ENCODE measurements at places on chromosomes 6 and 20. TPM values are rescaled to one million over a fixed set of nuclear protein-coding genes. Genes with fewer than 3 reads are reported as not detected.
A peak's percentile ranks its signal among the peaks of the same experiment; 100 is the strongest.

GRCh38 chr6:71531006-71531405, 242.4 kb downstream of the OGFRL1 start:
- DNase-seq, result no peak

DNA sequence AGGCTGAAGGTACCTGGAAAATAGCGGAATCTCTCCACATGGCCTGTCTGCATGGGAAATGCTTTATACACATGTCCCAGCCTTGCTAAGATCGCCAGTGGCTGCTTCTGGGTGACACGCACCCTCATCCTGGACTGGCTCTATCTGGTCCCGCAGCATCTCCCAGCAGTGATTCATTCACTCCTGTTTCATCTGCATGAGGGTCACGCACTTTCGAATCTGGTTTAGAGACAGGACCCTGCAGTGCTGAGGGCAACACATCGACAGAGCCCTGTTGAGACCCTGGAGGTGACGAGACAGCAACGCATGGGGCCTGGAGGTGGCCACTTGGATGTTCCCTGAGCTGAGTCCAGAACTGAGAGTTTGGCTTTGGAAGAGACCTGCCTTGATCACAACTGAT, 136.5 kb downstream of the SMOC2 start:
- no peak for DNase-seq

DNA sequence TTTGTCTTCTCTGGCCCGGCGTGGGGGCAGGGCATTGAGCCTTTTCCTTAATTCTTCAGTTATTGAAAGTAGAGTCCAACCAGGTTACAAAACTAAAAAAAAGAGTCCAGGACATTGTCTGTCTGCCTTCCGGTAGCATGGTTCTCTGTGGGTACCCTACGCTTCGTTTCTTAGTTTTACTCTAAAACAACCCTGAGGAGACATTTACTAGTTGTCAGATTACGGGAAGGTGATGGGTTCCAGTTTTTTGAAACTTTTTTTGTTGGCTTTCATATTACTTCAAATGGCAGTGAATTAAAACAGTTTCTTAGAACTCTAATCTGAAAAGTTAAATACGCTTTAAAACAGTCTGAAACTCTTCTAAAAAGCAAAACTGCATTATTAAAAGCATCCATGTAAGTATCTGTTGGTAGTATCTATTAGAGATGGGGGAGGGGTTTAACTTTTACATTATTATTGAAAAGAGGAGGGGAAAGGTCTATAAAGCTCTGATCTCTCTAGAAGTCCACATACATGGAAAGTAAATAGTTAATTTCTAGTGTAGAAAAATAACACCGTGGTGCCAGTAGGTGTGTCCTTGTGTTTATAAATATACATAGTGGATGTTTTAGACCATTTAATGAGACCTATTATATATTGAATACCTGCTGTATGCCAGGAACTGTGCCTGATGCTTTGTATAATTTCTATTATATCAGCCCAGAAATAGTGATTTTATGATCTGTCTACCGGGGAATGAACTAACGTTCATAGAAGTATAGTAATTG, 2.2 kb downstream of the BICRAL start:
- peak; percentile 47 for DNase-seq

GRCh38 chr20:43949741-43950618, 35.3 kb downstream of the TOX2 start:
- no peak for DNase-seq

Gene MUCL3
- total RNA-seq, result not detected

Gene BPIFA1
- not detected for total RNA-seq

DNA sequence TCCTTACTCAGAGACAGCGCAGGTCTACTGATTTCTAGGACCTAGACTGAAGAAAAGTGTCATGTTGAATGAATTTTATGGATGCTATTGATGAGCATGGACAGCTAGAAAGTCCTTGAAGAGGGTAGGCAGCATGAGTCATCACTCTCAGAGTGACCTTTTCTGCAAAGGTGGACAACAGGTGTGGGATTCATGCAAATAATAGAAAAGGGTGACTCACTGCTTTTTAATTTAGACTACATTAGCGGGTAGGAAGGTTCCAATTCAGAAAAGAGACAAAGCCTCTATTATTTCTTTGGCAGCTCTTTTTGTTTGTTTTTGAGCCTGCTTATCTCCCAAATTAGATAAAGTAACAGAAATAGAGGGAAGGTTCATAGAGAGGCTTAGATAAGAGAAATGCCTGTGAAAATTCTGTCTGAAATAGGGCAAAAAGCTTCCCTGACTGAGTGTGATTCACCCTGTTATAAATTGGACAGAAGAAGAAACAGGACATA, 191.4 kb downstream of the TENT5A start:
- no peak for DNase-seq

GRCh38 chr20:34311118-34312023, 8.2 kb upstream of the AHCY start:
- DNase-seq, result no peak

DNA sequence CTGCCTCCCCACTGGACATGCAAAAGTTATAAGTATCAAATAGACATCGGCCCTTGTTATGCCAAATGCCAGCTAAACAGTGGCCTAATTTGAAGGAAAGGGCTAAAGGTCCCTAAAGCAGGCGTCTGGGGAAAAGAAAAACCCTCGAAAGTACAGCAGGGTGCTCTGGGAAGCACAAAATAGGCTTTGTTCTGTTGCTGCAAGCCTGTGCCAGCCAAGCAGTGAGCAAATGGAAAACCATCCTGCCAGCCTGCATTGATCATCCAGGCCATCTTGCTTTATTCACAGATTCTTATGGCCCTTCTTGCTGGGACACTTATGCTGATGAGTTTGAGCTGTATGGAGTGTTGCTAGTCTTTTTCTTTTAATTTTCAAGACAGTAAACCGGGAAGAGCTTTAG, 62.2 kb upstream of the PLEKHG1 start:
- DNase-seq, result peak; percentile 7

- no peak for DNase-seq
Measured at GRCh38 chr6:149154261-149154821, 163.2 kb upstream of the TAB2 start.

GRCh38 chr6:31465185-31465536, 32.8 kb upstream of the MICB start:
- no peak for DNase-seq

DNA sequence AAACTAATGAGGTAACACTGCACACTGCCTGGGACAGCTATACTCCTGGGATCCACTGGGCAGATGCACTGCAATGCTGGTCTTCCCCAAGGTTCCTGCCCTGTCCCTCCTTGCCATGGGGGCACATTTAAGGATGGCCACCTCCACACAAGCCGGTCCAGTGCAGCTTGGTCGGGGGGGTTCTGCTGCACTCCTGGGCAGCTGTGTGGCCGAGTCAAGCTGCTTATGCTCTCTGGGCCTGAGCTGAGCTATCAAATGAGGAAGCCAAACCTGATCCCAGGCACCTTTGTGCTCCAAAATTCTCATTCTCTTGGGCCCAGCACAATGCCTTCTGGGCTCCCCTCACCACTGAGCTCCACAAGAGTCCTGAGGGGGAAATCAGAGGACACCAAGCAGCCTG, 37.3 kb downstream of the NINL start:
- DNase-seq, result no peak

Gene NDRG3
- 44.5 TPM for total RNA-seq

- DNase-seq, result no peak
Measured at GRCh38 chr20:13418263-13419229, 197.5 kb downstream of the ISM1 start.

DNA sequence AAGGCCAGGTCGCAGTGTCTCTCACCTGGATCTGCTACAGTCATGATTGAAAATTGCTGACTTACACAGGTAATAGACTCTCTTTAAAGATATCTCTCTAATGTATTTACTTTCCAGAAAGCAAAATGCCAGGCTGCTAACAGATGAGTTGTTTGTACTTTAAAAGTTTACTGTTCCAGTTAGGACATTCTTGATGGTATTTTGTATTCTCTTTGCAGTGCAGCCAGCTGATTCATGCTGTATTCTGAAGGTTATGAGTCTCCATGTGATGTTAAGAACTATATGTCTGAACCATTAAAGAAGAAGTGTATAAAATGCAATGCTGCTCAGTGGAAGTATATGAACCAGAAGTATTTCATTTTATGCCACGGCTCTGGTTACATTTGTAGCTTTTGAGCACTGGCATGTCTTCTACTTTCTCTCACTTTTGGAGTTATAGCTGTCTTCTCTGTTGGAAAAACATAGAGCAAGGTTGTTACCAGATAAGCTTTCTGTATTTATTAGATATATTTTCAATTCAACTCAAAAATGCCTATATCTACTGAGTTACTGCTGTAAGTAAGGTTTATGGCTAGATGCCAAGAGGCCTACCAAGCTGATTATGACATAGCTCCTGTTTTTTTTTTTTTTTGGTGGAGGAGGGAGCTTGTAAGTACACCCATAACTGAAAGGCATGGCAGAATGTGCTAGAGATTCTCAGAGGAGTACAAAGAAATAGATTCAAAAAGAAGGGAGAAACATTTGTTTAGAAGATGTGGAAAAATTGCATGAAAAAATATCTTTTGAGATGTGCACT, 130.5 kb upstream of the MAN1A1 start:
- DNase-seq, result no peak

- DNase-seq, result peak; percentile 47
Measured at GRCh38 chr6:68638230-68638900, 3.3 kb downstream of the ADGRB3 start.

Gene ESR1
- 0.09 TPM for total RNA-seq

Gene PNPLA1
- total RNA-seq, result not detected

DNA sequence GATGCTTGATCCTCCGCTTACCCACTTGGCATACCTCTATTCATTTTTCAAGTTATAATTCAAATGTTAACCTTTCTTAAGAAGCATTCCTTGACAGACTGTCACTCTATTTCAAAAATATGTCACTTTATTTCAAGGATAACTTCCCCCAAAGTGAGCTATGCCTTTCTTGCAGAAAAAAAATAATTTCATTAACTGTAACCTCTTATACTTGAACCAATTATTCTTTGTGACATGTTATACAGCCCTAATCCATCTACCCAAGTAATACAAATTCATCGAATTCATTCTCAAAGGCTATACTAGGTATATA, 9.3 kb upstream of the NHSL1 start:
- no peak for DNase-seq
